ENCODE measurements at places on chromosomes 5 and 9. TPM values are rescaled to one million over a fixed set of nuclear protein-coding genes. Genes with fewer than 3 reads are reported as not detected.

Gene GNA14
- total RNA-seq, result 6.1 TPM

Gene PDZD2
- total RNA-seq, result 40.2 TPM

Gene TNIP1
- 25.5 TPM for total RNA-seq

Gene PKD2L2
- not detected for total RNA-seq

Gene PSAT1
- total RNA-seq, result 134 TPM

Gene BTNL8
- total RNA-seq, result 0.50 TPM

Gene FSTL4
- total RNA-seq, result 6.0 TPM

Gene SLC25A48
- total RNA-seq, result 6.8 TPM

Gene HNRNPK
- 535 TPM for total RNA-seq

Gene SLC36A2
- 0.06 TPM for total RNA-seq

Gene SPEF2
- total RNA-seq, result 25.0 TPM

Gene PCAT7
- not detected for total RNA-seq

Gene TTLL11
- 17.1 TPM for total RNA-seq

Gene MYOZ3
- 5.5 TPM for total RNA-seq

Gene PCDH1
- total RNA-seq, result 48.6 TPM

Gene ELAVL2
- 188 TPM for total RNA-seq

Gene CHSY3
- total RNA-seq, result 11.9 TPM

Gene PLEKHG4B
- total RNA-seq, result 11.6 TPM

Gene PLAA
- 36.9 TPM for total RNA-seq

Gene ECSCR
- 63.2 TPM for total RNA-seq

Gene TIFAB
- 0.10 TPM for total RNA-seq

Gene FREM1
- total RNA-seq, result 41.5 TPM

Gene FBP2
- 8.0 TPM for total RNA-seq

Gene NDST1
- 32.8 TPM for total RNA-seq

Gene PCDHA5
- total RNA-seq, result 3.0 TPM

Gene HRH2
- 3.3 TPM for total RNA-seq

Gene DMGDH
- 7.6 TPM for total RNA-seq

Gene BARHL1
- not detected for total RNA-seq

Gene DPYSL3
- 200 TPM for total RNA-seq

Gene C9
- total RNA-seq, result not detected

Gene DMRT3
- total RNA-seq, result 0.72 TPM

Gene EGFLAM
- total RNA-seq, result 36.3 TPM

Gene SHROOM1
- 6.3 TPM for total RNA-seq

Gene KCTD16
- 5.3 TPM for total RNA-seq

Gene ELL2
- total RNA-seq, result 44.1 TPM

Gene FLT4
- 3.9 TPM for total RNA-seq

Gene CNTNAP3B
- 22.4 TPM for total RNA-seq

Gene PARP8
- 39.1 TPM for total RNA-seq

Gene TPD52L3
- not detected for total RNA-seq

Gene RECK
- 19.2 TPM for total RNA-seq

Gene TMEM232
- 21.1 TPM for total RNA-seq

Gene TSSK1B
- total RNA-seq, result 0.06 TPM

Gene LCN12
- 4.1 TPM for total RNA-seq

Gene ADGRV1
- 114 TPM for total RNA-seq

Gene PCDHB12
- 10.7 TPM for total RNA-seq

Gene FGF1
- total RNA-seq, result 25.6 TPM

Gene FSD1L
- 61.1 TPM for total RNA-seq

Gene FYB1
- total RNA-seq, result 18.6 TPM

Gene FOXI1
- not detected for total RNA-seq

Data from spinal cord (tissue), 10 donors.